HCT116 (cell line): ENCODE measurements at places on chromosomes 6 and 20.

DNA sequence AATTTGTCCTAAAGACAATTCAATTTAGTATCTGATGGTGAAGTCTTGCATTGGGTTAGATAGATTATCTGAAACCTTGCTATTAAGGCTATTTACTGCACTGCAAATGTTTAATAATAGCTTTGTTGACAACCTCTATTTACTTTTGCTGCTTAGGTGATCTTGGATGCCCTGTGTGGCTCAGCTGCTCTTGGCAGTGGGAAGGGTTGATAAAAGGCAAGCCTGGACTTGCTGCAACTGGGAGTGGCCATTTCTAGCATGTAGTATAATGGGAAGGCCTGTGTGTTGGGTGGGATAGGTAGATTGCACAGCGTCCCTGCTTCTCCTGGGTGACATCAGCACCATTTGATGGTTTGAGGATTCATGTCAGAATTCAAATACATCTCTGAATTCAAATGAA is 49.1 kb downstream of the ARMC2 start:
- DNase-seq = peak; percentile 13

DNA sequence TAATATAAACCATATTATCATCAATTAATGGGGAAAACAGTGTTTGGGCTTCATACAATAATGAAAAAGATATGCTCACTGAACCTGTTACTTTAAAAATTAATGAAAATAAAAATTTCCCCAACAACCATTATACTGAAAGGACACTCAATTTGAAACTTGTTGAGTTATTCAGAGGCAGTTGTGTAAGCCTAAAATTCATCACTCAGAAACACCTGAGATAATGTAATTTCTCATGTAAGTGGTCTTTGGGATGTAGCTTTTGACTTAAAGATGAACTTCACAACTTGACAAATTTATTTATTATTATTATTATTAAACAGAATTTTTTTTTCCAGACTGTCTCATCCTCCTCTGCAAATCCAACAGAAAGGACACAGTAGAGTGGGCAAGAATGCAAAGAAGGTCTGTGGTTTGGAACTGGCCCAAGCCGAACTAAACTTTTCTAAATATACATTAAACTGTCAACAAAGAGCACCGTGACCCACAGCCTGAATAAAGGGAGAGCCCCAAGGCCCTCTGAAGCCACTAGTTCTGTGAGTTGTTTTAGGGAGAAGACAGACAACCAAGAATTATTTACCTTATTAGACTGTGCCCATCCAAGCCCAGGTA is 32.2 kb upstream of the HEY2 start:
- no peak for DNase-seq

- no peak for DNase-seq
Measured at GRCh38 chr20:11092151-11092550, 418.4 kb upstream of the JAG1 start.

GRCh38 chr6:70375882-70376281 is 37.4 kb upstream of the FAM135A start:
- peak; percentile 54 for DNase-seq

- no peak for DNase-seq
Measured at GRCh38 chr20:63979229-63979556, 249 bp downstream of the SAMD10 start.

- DNase-seq = no peak
Measured at GRCh38 chr6:2230659-2231277, 14.6 kb downstream of the GMDS start.

GRCh38 chr6:137227871-137228302 is 8.7 kb upstream of the IFNGR1 start:
- no peak for DNase-seq

DNA sequence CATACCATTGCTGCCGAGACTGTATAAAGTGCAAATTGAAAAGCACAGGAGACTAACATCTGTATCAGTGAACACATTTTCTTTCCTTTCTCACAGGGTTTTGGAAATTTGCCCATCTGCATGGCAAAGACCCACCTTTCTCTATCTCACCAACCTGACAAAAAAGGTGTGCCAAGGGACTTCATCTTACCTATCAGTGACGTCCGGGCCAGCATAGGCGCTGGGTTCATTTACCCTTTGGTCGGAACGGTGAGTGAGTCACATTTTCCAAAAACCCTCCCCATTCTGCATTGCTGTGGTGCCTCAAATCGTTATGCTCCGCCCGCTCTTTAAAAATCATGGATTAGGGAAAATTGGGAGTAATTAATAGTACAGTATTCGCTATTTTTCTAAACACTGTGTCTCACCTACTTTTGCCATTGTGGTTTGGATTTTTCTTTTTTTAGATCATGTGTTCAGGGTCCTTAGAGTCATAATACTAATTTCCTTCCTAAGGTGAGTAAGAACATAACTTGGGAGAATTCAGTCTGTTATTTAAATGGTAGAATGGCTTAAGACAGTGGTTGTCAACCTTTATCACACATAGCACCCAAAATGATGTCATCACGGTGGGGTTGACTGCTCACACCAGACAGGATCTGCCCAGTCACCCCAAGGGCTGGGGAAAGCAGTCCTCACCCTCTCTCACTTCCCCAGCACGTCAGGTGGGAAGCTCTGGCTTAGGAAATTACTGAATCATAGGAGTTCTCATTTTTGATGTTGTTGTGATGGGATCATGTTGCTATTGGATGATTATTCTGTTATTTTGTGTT is 171.6 kb downstream of the MTHFD1L start:
- peak; percentile 64 for DNase-seq

DNA sequence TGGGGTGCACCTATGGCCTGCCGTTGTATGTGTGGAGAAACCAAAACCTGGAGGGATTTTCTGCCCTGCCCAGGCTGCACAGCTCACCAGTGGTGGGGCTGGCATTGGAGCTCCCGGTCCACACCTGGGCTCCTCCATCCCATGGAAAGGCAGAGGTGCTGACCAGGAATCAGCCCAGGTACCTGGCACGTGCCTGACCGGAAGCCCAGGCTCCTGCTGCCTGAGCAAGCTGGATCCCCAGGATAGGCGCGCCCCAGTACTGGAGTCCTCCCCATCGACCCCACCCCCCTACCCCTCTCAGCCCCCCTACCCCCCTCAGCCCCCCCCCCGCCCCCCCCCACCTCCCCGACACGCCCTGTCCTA is 39.9 kb upstream of the HMGA1 start:
- no peak for DNase-seq

DNA sequence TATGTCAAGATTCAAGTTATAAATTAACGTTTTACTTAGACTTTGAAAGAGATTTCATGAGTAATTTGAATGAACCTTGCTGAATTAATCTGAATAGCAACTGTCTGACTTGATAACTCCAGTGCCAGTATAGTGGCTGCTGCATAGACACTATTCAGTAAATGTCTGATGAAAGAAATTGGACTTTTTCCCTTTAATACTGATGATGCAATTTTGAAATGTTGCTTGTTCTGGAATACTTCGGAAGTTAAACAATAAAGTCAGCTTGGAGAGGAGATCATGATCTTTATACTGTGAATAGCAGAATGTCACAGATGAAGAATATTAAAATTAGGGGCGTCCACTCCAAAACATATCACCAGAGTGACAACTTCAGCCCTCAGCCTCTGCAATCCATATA is 3.6 kb upstream of the PGBD1 start:
- no peak for DNase-seq

DNA sequence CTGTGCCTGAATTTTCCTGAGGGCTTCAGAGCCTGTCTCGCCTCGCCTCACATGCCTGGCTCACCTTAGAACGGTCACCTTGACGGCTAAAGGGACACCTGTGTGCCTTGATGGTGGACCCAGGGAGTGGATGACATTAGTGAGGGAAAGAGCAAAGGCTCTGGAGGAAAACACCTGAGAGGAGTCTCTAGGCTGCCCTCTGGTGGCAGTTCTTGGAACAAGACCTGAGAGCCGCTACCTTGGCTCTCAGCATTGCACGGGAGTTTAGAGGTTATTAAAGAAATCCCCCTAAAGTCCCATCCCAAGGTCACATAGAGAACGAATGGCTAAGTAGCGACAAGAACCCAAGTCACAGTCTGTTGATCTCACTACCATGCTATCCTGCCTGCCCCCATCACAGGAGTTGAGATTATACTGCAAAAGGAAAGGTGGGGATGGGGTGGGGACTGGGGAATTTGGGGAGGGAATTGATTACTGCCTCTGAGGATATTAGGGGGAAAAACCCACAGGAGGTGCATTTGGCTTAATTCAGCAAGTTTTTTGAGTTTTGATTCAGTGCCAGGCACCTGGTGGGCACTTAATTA is 7.9 kb upstream of the CDSN start:
- DNase-seq = no peak
